ENCODE measurements at places on chromosomes 1 and 21.
A peak's percentile ranks its signal among the peaks of the same experiment; 100 is the strongest.

DNA sequence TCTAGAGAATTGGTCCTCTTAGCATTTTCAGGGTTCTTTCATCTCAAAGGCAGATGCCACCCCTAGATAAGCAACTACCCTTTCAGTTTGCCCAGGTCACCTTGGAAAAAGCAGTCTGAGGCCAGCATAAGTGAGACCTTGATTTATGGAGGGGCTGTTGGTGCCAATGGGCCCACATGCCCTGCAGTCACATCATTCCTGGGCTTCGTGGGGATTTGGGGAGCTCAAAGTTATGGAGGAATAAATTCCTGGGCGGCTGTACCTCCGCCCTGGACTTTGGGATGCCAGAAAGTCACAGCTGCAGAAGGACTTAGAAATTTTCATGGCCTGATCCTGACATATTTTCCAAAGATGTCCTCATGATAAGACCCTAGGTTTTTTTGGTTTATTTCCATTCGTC, 2.7 kb upstream of the SDHB start:
- no peak for DNase-seq

DNA sequence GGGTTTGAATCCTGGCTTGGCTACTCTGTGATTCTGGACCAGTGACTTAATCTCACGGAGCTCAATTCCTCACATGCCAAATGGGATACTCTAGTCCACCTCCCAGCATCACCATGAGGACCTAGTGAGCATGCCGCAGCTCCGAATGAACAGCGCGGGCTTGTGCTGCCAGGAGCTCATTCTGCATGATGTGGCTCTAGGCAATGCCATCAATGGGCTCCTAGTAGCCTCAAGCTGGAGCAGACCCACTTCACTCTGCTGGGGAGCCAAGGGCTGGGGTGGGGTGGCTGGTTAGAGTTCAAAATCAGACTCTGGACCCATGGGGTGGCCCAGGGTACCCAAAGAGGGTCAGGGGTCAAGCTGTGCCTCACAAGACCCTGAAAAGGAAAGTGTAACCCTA, 41.5 kb downstream of the CDK18 start:
- no peak for DNase-seq

GRCh38 chr1:165501330-165501969, 42.4 kb upstream of the LRRC52 start:
- no peak for DNase-seq

DNA sequence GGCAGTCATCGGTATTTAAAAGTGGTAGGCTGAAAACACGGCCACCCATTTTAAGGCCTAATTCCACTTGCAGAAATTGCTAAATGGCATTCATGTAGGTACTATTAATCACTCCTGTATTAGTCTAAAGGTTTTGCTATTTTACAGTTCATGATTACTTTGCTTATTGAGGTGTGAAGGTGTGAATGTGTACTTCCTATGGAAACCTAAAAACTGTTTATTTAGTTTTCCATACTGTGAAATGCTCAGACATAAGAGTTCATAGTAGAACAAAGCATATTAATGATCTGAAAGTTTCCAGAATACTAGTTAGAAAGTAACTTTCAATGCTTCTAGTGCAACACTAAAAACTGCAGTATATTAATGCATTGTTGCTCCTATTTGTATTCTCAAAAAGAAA, 69.8 kb downstream of the ITGB3BP start:
- DNase-seq, result no peak

- no peak for DNase-seq
These were observed 335.0 kb downstream of the MATN1 start for GRCh38 chr1:30388386-30388785.

GRCh38 chr1:9905010-9905409, 5.1 kb downstream of the CTNNBIP1 start:
- DNase-seq, result no peak

- DNase-seq, result no peak
These were observed 2.4 kb downstream of the ANKRD65 start for GRCh38 chr1:1418464-1419362.

DNA sequence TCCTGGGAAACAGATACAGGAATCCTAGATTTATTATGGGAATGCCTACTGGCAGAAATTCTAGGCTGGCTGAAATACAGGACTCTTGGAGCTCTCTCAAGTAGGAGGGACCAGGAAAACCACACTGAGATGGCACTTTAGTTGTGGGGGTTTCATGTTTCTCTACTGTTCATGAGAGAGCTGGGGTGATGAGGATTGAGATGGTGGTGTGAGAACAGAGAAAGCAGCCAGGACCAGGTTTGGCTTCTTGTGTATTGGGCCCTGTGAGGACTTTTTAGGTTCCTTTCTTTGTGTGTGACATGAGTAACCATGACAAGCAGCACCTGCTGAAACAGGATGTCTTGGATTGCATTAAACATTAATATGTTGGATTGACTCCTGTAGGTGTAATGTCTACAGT, 4.9 kb downstream of the ARID1A start:
- no peak for DNase-seq

DNA sequence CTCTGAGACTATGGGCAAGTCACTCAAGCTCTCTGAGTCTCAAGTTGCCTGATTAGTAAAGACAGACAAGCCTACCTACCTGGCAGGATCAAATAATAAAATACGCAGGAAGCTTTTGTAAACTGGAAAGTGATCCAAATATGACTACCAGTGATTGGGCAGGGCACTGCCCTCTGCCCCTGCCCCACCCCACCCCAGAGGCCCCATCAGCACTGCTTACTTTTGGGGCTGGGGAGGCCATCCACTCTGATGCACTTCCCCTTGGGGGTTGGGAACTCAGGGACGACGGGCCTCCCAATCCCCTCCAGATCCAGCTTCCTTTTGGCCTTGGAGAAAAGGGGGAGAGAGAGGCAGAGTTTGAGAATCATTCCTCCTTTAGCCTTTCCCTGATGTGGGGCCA, 6.9 kb downstream of the E2F2 start:
- DNase-seq, result no peak

DNA sequence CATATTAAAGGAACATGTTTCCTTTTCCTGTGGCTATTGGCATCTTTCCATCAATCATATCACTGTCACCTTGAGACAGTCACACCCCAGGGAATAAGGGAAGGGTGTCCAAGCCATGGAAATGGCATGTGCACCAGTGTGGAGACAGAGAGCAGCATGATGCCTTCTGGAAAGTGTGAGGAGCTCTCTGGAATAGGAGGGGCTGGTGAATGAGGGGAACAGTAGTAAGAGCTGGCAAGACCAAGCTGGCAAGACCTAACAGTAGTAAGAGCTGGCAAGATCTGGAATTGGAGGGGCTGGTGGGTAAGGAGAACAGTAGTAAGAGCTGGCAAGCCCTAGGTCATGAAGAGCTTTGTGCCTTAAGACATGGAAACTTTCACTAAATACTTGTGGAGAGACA, 186.7 kb downstream of the C1orf94 start:
- no peak for DNase-seq

GRCh38 chr1:19738076-19738475, 61.6 kb downstream of the TMCO4 start:
- DNase-seq, result no peak

DNA sequence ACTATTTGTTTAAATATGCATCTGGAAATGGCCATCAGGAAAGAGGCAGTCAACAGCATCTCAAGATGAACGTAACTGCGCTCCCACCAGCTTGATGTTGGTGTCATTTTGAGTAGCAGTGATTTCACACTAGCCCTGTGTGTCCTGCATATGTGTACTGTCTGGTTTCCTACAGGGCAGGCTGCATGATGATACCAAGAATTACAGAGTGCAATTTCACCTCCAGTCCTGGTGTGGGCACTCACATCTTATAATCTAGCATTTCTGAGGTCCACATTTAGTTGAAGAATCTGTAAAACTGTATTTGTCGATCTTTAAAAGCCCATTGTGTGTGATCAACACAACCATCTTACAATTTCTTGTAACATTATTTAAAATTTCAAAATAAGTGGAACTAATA, 336.4 kb downstream of the PAPPA2 start:
- no peak for DNase-seq

GRCh38 chr1:203797948-203798655, 2.7 kb downstream of the ZBED6 start:
- no peak for DNase-seq

DNA sequence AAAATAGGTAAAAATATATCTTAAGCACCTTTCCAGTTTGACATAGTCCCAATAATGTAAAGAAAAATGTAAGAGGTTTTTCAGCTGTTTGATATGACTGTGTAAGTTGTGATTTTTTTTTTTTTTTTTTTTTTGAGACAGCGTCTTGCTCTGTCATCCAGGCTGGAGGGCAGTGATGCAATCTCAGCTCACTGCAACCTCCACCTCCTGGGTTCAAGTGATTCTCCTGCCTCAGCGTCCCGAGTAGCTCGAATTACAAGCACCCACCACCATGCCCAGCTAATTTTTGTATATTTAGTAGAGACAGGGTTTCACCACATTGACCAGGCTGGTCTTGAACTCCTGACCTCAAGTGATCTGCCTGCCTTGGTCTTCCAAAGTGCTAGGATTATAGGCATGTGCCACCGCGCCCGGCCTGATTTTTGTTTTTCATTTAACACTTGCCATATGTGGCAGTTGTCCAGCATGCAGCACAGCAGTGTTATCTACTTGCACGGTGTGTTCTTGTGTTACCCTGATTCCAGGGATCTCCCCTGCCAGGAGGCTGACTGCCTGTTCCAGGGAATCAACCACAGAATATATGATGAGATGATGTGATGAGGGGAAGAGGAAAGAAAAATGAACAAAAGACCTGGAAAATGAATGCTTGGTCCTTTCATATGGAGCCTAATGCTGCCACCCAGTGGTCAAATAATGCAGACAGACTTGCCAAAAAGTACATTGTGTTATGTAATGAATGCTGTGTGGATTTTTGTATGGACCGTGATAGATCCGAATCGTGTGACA, 79.0 kb downstream of the RAVER2 start:
- DNase-seq, result peak; percentile 85

GRCh38 chr1:208951908-208952307, 631.6 kb upstream of the CAMK1G start:
- no peak for DNase-seq

All from inflammatory macrophage treated with lipopolysaccharide for 1 hour (primary cell).